ENCODE measurements at places on chromosomes 2 and 18. TPM values are rescaled to one million over a fixed set of nuclear protein-coding genes. Genes with fewer than 3 reads are reported as not detected.

DNA sequence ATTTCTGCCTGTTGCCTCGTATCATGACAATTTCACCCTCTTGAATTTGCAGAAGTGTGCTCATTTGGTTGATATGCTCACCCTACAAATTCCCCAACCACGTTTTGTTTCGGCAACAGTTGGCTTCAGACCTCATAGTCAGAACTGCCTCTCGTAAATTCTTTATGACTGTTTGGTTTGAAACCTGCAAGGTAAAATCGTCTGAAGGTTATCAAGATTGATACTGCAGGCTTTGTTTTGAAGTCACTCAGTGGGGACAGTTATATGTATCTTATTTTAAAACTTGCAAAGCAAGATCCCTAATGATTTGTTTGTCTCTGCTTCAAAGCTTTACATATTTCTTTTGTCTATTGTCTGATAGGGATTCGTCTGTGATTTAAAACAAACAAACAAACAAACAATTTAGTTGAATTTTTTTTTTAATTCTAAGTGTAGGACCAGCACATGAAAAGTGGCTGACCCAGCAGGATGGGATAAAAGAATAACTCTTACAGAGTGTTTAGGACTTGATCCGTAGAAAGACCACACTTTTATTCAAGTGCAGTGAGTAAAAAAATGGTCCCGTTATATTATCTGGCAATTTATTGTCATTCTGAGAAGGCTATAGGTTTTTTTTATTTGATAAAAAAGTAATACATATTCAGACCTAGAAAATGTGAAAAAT, 45.7 kb upstream of the MYCN start:
- DNase-seq, result no peak

GRCh38 chr18:58640428-58640805, 11.5 kb upstream of the ALPK2 start:
- no peak for DNase-seq

GRCh38 chr2:24203029-24203786, 28.4 kb downstream of the FAM228A start:
- DNase-seq, result no peak

DNA sequence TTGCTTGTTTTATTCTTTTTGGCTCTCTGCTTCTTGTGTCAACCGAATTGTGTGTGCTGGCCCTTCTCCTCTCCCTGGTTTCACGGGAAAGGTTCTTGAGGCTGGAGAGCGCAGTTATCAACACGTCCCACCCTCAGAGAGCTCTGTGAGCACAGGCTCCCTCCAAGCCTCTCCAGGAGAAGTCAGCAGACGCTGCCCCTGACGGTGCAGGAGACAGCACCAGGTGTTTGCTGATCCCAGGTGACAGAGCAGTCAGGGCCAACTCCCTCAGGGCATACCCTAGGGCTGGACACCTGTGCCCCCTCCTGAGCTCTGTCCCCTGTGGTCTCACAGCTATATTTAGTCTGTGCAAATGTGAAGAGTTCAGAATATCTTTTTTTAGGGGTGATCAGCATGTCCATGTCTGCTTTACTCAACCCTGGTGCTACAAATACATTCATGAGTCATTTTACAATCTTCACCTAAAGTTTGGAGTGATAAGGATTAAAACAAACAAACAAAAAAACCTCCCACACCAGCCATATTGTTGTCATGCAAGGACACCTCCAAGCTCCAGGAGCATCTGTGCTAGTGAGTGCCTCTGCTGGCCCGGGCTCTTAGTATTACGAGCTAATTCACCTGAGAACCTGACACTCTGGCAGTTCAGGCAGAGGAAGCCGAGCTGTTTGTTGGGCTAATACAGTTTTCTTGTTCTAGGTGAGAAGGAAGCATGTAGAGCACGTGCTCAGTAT, 65.9 kb upstream of the TMEM200C start:
- DNase-seq, result no peak

DNA sequence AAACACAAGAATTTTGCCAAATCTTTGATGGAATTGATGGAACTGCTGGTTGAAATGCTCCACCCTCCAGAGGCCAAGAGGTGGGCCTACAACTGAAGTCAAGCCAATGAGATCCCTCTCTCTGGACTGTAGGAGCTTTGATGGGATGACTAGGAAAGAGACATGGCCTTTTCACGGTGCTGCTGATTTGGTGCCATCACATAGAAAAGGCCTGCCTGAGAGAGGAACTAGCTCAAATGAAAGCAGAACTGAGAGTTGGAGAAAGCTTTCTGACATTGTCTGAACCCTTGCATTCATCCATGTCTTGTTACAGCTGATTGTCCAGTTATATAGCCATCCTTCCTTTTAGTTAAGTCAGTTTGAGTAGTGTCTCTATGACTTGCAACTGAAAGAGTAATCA, 283.8 kb upstream of the LYPD1 start:
- DNase-seq, result no peak

GRCh38 chr2:120949027-120949956, 213.6 kb downstream of the GLI2 start:
- DNase-seq, result no peak

DNA sequence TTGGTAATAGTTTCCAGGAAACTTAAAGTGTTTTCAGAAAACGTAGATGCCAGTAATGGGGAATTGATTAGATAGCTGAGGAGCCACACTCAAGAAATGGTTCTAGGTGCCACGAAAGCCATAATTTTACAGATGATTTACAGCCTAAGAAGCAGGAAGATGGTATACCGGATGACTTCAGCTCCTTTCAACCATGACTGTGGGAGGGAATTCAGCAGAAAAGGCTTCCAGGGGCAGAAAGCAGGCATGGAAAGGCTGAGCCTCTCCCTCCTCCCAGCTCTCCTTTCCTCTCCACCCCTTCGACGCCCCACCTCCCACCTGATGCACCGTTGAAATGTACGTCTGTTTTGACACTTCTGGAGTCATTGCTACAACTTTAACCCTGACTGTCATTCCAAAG, 68.6 kb upstream of the SMIM21 start:
- no peak for DNase-seq

DNA sequence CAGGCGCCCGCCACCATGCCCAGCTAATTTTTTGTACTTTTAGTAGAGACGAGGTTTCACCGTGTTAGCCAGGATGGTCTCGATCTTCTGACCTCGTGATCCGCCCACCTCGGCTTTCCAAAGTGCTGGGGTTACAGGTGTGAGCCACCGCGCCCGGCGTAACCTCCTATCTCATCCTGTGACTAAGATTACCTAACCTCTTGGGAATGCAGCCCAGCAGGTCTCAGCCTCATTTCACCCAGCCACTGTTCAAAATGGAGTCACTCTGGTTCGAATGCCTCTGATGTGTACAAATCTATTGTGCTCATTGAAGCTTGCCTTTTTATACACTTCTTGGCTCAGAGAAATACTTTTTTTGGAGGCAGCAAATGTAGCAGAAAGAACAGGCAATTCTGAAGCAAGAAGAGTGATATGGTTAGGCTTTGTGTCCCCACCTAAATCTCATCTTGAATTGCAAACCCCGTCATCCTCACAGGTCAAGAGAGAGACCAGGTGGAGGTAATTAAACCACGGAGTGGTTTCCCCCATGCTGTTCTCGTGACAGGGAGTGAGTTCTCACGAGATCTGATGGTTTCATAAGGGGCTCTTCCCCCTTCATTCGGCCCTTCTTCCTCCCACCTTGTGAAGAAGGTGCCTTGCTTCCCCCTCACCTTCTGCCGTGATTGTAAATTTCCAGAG, 60.6 kb downstream of the SLC4A3 start:
- no peak for DNase-seq

GRCh38 chr2:99377879-99378278, 40.7 kb downstream of the EIF5B start:
- DNase-seq, result no peak

NDC80 gene
- total RNA-seq, result 9.4 TPM

SERPINB13 gene
- total RNA-seq, result 17.5 TPM

RFTN2 gene
- total RNA-seq, result 20.4 TPM

PRKAG3 gene
- 19.7 TPM for total RNA-seq

Data from tongue (tissue), 3 donors.